ENCODE measurements at places on chromosomes 4 and X.

DNA sequence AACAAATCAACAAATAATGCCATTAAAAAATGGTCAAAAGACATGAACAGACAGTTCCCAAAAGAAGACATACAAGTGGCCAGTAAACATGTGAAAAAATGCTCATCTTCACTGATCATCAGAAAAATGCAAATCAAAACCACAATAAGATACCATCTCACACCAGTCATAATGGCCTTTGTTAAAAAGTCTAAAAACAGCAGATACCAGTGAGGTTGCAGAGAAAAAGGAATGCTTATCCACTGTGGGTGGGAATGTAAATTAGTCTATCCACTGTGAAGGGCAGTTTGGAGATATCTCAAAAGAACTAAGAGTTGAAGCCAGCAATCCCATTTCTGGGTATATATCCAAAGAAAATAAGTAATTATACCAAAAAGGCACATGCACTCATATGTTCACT is 668.1 kb upstream of the CPEB2 start:
- no peak for DNase-seq

- DNase-seq = no peak
Observed at GRCh38 chr4:75340561-75340960, 173.6 kb downstream of the RCHY1 start.

DNA sequence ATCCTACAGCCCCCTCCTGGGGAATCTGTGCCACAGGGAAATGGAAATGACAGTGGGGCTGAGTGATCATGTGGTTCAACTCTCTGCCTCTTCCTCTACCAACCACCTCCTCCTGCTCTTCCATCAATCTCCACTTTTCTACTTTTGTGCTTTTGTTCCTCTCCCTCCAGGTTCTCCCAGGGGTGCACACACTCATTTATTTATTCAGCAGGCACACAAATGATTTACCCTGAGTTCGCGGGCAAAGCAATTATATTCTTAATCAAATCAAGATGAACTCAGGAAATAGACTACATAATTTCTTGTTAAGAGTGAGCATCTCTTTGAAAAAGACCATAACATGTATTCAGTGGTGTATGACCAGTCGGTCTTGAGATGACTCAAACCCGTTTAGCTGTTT is 69.2 kb downstream of the VCX3A start:
- DNase-seq = no peak

- peak; percentile 92 for DNase-seq
Observed at GRCh38 chrX:97639526-97639925, 755.8 kb downstream of the RPA4 start.

GRCh38 chr4:57020467-57021101 is 41.9 kb downstream of the POLR2B start:
- DNase-seq = no peak

GRCh38 chr4:66959207-66959606 is 586.1 kb downstream of the CENPC start:
- no peak for DNase-seq

GRCh38 chr4:32789026-32789608 is 2068.9 kb downstream of the PCDH7 start:
- DNase-seq = no peak

GRCh38 chr4:141028024-141028529 is 105.2 kb downstream of the RNF150 start:
- no peak for DNase-seq

DNA sequence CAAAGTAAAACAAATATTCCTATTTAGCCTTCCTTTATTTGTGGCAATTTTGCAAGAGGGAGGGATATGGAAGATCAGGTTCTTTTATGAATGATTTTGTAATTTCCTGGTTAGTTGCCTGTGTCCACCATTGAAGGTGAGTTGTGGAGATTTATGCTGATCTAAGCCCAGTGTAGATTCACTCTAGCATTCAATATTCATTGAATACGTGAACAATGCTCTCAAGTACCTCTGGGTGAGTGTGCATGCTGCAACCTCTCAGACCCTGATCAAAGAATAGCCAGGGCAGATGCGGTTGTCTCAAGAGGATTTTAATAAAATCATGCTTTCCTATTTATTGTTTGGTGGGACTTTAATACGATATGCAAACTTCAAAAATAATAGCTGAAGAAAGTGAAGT is 628.4 kb downstream of the SPRY1 start:
- DNase-seq = no peak

DNA sequence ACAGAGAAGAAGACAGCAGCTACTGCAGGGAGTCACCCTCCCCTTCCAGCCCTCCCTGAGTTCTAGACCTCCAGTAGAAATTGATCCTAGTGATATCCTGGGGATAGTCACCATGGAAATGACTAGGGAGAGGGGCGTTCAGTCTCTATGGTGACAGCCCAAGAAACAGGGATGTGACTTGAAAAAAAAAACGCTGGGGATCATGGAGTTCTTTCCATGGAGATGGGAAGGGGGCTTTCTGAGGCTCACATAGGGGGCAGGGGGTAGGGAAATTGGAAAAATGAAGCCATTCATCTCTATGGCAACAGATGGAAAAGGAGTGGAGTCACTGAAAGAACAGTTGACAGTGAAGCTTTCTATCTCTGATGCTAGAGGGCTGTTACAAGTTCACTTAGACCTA is 28.0 kb upstream of the IGBP1 start:
- no peak for DNase-seq

GRCh38 chrX:38987198-38987651 is 186.0 kb downstream of the MID1IP1 start:
- DNase-seq = no peak

GRCh38 chrX:102739657-102740056 is 19.1 kb downstream of the GPRASP3 start:
- no peak for DNase-seq

DNA sequence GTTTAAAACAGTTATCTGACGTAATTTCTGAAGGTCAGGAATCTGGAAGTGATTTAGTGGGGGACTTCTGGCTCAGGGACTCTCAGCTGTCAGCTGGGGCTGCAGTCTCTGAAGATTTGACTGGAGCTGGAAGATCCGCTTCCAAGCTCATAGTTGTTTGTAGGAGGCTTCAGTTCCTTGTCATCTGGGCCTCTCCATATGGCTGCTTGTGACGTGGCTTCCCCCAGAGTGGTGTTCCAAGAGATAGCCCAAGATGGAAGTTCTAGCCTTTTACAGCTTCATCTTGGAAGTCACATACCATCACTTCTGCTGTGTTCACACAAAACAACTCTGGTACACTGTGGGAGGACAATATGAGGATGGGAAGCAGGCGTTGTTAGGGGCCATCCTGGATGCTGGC is 2.1 kb downstream of the MPC1L start:
- no peak for DNase-seq

GRCh38 chr4:148118179-148118578 is 324.0 kb downstream of the NR3C2 start:
- DNase-seq = no peak

GRCh38 chrX:17495052-17495451 is 120.1 kb downstream of the NHS start:
- DNase-seq = no peak

DNA sequence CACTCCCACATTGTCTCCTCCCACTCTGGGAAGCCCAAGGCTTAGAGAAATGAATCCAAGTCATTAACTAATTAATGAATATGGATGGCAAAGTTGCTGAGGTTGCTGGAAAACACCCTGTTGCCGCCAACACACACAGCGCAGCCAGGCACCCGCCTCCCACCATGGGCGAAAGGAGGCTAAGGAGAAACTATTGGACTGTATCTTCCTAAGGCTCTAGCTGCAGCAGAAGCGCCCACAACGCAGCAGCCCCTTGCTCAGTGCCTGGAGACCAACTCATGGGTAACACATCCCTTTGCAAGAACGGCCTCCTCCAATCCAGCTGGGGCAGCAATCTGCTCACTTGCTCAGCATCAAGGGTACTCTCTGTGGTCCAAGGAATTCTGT is 34.2 kb downstream of the TSC22D3 start:
- DNase-seq = no peak

- peak; percentile 62 for DNase-seq
Observed at GRCh38 chrX:41556958-41557357, 109.8 kb downstream of the NYX start.

GRCh38 chr4:154739111-154739510 is 4.7 kb upstream of the LRAT start:
- DNase-seq = no peak

DNA sequence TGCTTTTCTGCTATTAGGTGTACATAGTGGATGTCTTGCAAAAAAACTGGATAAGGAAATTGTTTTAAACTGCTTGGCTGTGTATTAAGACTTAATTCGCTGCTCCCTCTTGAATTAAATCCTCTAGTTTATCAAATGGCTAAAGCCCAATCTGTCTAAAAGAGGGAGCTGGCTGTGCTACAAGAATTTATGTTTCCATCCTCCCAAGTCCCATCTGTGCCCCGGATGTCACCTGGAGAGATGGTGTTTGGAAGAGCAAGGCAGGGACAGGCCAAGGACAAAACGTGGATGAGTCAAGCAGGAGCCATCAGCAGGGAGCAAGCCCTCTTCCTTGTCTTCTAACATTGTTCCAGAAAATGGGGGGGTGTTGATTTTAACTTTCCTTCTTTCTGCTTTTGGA is 171.3 kb upstream of the LCORL start:
- no peak for DNase-seq

GRCh38 chr4:151407466-151408379 is 1.3 kb upstream of the FHIP1A start:
- peak; percentile 95 for DNase-seq

DNA sequence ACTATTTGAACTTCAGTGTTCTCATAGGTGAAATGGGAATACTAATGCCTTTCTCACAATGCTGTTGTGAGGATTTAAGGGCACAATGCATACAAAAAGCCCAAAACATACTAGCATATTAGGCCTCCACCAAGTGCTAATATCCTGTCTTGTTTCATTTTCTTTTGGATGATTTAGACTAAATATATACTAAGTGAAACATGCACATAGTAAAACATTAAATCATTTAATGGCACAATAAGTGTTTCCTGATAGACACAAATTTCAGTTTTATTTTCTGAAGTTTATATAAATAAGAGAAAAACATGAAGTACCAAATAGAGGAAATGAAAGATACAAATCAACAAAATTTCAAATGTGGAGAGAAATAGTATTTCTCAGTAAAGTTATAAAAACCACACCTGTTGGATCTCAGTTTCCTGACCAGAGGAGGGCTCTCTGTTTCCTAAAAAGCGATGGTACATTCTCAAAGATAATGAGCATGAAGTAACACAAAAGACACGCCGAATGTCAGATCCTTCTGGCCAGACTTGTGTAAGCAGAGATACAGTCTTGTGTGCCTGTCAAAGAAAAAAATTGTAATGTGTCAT is 25.1 kb downstream of the DDX60 start:
- DNase-seq = no peak

GRCh38 chr4:20351360-20352162 is 99.9 kb downstream of the SLIT2 start:
- DNase-seq = no peak

DNA sequence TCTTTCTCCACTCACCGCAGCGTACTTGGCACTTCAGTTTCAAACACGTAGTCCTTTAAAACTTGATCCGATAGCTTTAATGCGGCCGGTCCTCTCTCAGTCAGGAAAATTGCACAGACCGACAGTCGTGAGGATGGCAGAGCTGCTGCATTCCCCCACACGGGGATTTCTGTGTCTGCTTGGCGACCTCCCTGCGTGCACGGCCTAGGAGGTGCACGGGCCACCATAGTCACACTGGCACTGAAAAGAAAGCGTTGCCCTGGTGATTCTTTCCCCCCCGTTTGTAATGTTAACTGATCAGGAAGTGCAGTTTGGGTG is 10.3 kb downstream of the AKAP17A start:
- DNase-seq = no peak

GRCh38 chrX:119871245-119871598 is 311 bp downstream of the RNF113A start:
- no peak for DNase-seq

All from MM.1S (cell line).